ENCODE measurements at places on chromosomes 6 and 20.

GRCh38 chr6:38871741-38872568, 156.8 kb downstream of the DNAH8 start:
- DNase-seq: peak; percentile 70

- no peak for DNase-seq
Observed at GRCh38 chr6:17478946-17479345, 85.6 kb downstream of the CAP2 start.

- DNase-seq: peak; percentile 2
Observed at GRCh38 chr6:106360989-106361430, 493 bp downstream of the CRYBG1 start.

GRCh38 chr6:2184700-2185455, 60.5 kb downstream of the GMDS start:
- no peak for DNase-seq

GRCh38 chr6:150250826-150251225, 108.0 kb downstream of the PPP1R14C start:
- peak; percentile 62 for DNase-seq

DNA sequence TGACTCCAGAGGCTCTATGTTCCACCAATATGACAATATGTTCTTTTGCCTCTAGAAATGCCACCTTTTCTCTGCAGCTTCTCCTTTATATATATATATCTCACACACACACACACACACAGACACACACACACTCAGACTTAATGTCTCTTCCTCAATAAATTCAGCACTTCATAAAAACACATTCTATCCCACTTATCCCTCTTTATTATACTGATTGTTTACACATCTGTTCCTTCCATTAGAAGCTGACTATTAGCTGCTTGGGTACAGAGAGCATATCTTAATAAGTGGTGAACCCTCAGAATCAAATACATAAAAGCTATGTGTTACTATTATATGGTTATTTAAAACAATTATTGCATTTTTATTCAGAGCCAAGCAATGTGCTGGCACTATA, 23.3 kb downstream of the NRSN1 start:
- no peak for DNase-seq

DNA sequence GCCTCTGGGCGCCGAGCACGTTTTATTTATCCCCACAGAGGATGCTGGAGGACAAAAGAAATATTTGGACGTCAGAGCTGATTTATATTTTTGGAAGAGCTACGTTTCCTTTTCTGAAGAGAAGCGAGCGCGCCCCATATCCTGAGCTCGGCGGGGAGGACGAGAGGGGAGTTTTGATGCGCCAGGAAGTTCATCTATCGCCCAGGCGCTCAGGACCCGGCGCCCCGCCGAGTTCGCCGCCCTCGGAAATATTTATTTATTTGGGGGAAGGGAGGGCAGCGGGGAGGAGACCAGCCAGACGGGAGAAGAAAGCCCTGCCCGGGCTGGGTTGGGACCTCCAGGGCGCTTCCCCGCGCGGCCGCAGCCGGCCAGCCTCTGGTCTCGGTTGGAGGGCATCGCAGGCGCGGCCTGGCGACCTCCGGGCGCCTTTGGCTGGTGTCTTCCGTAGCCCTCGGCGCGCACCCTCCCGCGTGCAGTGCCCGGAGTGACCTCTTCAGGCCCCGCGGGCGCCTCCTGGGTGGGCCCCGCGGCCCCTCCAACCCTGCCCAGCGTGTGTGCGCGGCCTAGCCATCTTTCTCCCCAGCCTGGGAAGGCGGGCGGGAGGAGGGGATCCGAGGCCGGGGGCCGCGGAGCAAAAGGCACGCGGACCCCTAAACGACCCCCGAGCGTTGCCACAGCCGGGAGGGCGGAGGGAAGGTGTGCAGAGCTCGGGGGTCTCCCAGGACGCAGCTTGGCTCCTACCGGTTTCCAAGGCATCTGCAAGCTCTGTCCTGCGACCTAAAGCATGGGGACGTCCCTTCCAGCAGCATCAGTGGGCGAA, 5.4 kb upstream of the FOXF2 start:
- DNase-seq: no peak

GRCh38 chr20:52601295-52601971, 370.7 kb upstream of the TSHZ2 start:
- no peak for DNase-seq

DNA sequence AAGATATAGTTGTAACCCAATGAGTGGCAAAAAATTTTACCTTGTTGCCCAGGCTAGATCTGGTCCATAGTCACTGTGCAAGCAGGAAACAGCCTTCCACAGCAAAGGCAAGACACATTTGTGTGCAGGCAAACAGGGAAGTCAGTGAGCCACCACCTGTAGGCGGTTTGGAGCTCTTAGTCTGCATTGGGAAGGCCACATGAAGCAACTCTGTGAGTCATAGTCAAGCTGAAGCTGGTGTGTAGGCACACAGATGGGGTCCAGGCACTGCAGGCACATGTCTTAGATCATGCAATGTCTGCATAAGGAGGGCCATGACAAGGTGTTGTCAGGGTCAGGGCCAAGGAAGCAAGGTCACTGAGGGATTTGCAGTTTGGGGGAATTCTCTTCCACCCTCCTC, 543.2 kb upstream of the EPHA7 start:
- DNase-seq: no peak

GRCh38 chr6:170243386-170243785, 47.5 kb downstream of the DLL1 start:
- no peak for DNase-seq

DNA sequence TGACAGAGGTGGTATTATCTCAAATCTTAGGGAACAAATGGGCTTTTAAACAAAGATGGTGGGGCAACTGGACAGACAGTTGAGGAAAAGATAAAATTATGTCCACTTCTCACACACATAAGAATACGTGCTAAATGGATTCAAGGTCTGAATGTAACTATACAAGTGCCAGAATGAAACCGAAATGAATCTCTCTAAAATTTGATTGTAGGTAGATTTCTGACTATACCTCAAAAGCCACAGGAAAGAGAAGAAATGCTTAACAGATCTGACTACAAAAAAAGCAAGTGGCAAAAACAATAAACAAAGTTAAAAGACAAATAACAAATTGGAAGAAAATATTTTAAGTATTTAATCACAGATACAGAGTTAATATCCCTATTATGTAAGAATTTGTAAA, 182.7 kb upstream of the OLIG3 start:
- no peak for DNase-seq

DNA sequence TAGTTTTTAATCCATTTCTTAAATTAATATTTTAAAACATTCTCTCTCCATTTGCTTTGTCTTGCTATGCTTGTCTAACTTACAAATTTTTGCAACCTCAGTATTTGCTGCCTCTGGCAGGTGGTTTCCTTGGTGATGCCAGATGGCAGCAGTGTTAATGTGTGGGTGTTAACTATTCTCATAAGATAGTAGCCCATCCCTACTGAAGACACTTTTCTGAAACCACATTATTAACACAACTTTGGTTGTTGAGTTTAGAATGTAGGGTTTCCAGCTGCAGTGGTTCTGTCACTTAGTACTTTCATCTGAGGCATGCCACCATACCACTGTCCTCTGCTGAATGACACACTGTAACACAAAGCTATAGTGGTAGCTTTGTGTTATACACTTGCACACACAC, 75.1 kb downstream of the MYO6 start:
- no peak for DNase-seq

GRCh38 chr6:112251171-112251875, 3.0 kb downstream of the LAMA4 start:
- DNase-seq: peak; percentile 96
